Hematopoietic multipotent progenitor cell treated with erythropoietin and hydrocortisone succinate and interleukin-3 and kit ligand, for 8 days (in vitro differentiated cells): ENCODE measurements at places on chromosomes 7 and 10.

GRCh38 chr7:36905841-36906240 is 181.5 kb upstream of the AOAH start:
- no peak for DNase-seq

GRCh38 chr7:82443547-82444219 is at the start of gene CACNA2D1:
CACNA2D1 (minus strand) TSS chr7:82443777.
- DNase-seq = no peak

DNA sequence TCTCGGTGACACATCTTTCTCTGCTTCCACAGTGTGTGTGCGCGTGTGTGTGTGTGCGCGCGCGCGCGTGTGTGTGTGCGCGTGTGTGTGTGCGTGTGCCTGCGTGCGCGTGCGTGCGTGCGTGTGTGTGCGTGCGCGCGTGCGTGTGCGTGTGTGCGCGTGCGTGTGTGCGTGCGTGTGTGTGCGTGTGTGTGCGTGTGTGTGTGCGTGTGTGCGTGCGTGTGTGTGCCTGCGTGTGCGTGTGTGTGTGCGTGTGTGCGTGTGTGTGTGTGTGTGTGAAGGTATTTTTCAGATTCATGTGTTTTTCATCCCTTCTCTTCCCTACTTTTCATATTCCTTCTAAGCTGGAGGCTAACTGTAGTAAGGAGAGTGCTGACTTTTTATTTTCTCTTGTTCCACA is 148.4 kb downstream of the CREB5 start:
- DNase-seq = no peak

DNA sequence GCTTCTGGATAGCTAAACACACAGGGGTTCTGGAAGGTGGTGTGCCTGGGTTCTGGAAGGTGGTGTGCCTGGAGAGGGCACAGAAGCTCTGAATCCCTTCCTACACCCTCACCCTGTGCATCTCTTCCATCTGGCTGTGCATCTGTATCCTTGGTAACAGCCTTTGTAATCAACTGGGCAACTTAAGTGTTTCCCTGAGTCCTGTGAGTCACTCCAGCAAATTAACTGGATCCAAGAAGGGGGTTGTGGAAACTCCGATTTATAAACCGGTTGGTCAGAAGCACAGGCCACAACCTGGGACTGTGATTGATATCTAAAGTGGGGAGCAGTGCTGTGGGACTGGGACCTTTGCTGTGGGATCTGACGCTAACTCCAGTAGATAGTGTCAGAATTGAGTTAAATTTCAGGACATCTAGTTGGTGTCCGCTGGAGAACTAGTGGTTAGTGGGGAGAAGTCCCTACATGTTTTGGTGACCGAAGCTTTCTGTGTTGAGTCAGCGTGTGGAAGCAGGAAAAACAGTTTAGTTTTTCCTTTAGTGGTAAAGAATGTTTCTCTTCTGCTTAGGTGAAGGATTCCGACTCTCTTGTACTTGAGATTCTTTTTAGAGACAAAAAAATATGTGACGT is 228.1 kb downstream of the BMPER start:
- no peak for DNase-seq

- no peak for DNase-seq
These were observed 796 bp downstream of the FBXL15 start for GRCh38 chr10:102421507-102421756.

- DNase-seq = no peak
These were observed 98.4 kb downstream of the VIPR2 start for GRCh38 chr7:159046300-159046699.
